ENCODE measurements at places on chromosomes 12 and 14.
A peak's percentile ranks its signal among the peaks of the same experiment; 100 is the strongest.

GRCh38 chr12:111429828-111430432 is 24.2 kb downstream of the SH2B3 start:
- no peak for DNase-seq

GRCh38 chr14:81123811-81124210 is 96.9 kb downstream of the GTF2A1 start:
- no peak for DNase-seq

- no peak for DNase-seq
These were observed 39.4 kb downstream of the PARP11 start for GRCh38 chr12:3833670-3834310.

- no peak for DNase-seq
These were observed 14.3 kb downstream of the PLD4 start for GRCh38 chr14:104938960-104939359.

DNA sequence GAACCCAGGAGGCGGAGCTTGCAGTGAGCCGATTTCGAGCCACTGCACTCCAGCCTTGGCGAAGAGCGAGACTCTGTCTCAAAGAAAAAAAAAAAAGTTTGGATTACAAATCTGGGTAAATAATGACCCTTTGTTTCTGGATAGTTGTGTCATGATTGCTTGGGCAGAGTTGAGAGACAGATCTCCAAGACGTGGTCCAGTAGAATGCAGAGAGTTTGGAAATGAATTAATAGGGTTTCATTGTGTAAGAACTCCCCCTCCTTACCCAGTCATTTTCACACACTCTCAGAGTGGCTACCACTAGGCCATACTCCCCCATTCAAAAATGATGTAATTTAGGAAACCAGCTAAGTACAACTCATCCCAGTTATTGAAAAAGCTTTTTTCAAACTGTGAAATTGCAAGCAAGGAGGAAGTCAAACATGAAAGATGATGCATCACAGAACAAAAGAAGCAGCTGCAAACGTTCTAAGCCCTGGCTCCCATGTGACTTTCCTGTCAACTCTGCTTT is 1331.9 kb downstream of the AACS start:
- DNase-seq, result peak; percentile 60

Measured in fibroblast of gingiva (primary cell).